ENCODE measurements at places on chromosomes 2 and 18. TPM values are rescaled to one million over a fixed set of nuclear protein-coding genes. Genes with fewer than 3 reads are reported as not detected.

DNA sequence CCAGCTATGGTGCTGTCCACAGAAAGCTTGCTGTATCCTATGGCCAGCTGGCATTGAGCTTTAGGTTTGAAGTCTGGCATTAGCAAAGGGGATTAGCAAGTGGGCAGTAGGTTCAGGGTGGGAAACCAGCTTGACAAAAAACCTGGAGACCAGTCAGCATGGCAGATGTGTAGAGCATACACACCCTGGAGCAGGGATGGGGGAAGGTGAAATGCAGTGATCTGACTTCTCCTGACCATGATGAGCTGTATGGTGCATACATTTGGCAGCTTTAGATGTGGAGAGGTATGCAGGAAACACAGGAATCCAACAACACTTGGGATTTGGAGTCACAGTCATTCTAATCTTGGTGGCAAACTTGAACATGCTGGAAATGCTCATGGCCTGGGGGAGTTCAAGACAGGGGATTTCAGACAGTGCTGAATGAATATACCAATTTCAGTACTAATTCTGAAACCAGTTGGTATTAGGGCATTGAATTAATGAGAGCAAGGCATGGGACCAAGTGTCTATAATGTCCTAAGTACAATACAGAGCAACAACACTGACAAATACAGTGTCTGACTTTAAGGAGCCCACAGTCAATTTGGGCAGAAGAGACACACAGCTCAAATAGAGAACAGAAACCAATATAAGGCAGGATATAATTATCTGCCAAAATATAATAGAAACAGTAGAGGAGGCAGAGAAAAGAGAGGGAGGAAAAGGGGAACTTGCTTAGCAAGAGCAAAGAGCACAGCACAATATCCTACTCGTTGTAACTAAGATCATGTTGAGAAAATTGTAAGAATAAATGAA lies 11.8 kb downstream of the ARHGAP15 start:
- no peak for DNase-seq

DNA sequence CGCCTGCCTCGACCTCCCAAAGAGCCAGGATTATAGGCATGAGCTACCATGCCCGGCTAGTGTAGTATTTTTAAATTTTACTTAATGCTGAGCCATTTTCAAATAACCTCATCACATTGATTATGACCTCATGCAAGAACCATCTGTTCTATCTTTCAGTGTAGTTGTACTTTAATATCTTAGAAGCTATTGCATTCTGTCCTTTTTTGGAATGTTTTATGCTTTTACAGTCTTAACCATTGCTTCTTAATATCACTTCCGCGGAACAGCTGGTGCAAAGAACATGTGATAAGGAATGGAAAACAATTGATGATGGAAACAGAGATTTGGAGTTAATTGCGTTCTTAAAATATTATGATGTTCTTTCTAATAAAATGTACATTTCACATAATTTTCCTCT lies 2.7 kb downstream of the GEN1 start:
- peak; percentile 67 for DNase-seq

DNA sequence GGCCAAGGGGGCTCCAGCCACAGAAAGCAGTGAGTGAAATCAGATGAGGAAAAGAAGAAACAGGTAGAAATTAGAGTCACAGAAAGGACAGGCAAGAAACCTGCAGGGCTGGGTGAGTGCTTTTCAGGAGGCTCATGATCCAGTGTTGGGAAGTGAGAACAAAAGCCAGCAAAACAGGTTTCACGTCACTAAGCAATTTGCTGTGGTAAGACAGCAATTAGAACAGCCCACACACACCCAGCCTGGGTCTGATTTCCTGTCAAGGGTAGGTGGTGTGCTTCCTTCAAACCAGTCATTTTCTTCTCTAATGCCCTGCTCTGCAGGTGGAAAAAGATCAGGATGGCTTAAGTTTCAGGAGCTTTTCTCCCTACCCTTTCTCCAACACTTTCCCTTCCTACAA lies 52.9 kb upstream of the XDH start:
- DNase-seq: no peak

GRCh38 chr2:42369532-42370229 lies 8.7 kb upstream of the COX7A2L start:
- DNase-seq: no peak

DNA sequence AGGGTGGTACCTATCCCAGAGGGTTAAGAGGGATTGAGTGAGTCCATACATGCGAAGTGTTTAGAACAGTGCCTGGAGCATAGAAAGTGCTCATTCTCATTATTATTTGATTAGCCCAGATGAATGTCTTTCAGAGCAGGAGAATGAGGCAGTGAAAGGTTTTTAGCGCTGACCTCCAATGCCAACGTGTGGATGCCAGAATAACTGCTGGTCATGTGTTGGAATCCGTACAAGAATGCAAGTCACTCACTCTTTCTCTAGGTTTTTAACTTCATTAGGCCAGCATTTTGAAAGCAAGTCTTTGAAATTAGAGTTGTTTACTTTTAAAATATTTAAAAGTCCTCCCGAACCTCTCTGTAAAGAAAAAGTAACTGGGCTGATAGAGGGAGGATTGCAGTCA lies 374.2 kb downstream of the EN1 start:
- no peak for DNase-seq

DNA sequence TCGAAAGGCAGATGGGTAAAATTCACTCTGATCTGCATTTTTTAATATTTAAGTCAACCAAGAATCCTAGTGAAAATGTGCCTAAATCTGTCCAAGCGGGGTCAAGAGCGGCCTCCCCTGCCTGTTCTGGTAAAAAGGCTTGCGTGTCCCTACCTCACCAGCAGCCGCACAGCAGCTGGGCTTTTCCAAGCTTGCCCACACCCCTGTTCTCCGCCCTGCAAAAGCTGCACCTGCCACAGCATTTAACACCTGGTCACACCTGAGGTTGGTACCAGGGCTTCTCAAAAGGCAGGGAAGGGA lies 25.8 kb upstream of the TMEM182 start:
- DNase-seq: no peak

DNA sequence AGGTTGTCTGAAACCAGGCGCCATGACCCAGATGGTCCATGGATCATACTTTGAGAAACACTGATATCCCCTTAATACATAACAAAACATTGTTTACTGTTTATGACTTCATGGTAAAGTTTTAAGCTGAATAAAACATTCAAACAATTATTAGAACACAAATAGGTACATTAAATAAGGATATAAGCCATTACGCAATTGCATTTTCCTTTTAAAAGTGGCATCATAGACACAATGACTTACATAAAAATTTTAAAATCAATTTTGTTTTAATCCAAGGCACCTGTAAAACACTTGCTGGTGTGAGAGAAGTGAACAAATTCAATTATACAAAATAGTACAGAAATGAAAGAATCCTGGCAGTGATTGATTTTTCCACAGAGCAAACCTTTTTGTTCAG lies 10.2 kb upstream of the CPLX4 start:
- no peak for DNase-seq

- peak; percentile 31 for DNase-seq
These were observed 625 bp downstream of the ARPC2 start for GRCh38 chr2:218217360-218218267.

The TTN gene
- total RNA-seq: 5.5 TPM

The IGFBP2 gene
- 0.23 TPM for total RNA-seq

The PRKAG3 gene
- not detected for total RNA-seq

The DDX18 gene
- total RNA-seq: 66.9 TPM

The VWC2L gene
- not detected for total RNA-seq

The G6PC2 gene
- not detected for total RNA-seq
